Activated CD8-positive, alpha-beta memory T cell treated with anti-CD3 and anti-CD28 coated beads for 36 hours (primary cell): ENCODE measurements at places on chromosomes 4 and X. TPM values are rescaled to one million over a fixed set of nuclear protein-coding genes. Genes with fewer than 3 reads are reported as not detected.

Gene HERC6
- total RNA-seq, result 1.8 TPM

Gene PABPC1L2B
- not detected for total RNA-seq

Gene SLC4A4
- total RNA-seq, result 1.3 TPM

Gene LEF1
- 46.5 TPM for total RNA-seq

Gene SLC2A9
- total RNA-seq, result 1.6 TPM

Gene PGAM4
- total RNA-seq, result 1.5 TPM

Gene PTTG2
- 0.32 TPM for total RNA-seq

Gene ADH1B
- total RNA-seq, result not detected

Gene POF1B
- total RNA-seq, result not detected

Gene ODAPH
- total RNA-seq, result not detected

Gene INTS6L
- total RNA-seq, result 19.1 TPM

Gene TMPRSS11A
- not detected for total RNA-seq

Gene SERPINA7
- total RNA-seq, result not detected

Gene SPARCL1
- not detected for total RNA-seq

Gene ZNF718
- 10.4 TPM for total RNA-seq

Gene SMAD1
- 1.1 TPM for total RNA-seq

Gene NXT2
- 13.1 TPM for total RNA-seq

Gene TMEM156
- total RNA-seq, result 9.3 TPM

Gene ERVMER34-1
- total RNA-seq, result 0.13 TPM

Gene MAGEB2
- not detected for total RNA-seq

Gene AREG
- total RNA-seq, result not detected

Gene SHISA3
- total RNA-seq, result 0.17 TPM

Gene PDE6B
- total RNA-seq, result 11.4 TPM

Gene TTC29
- not detected for total RNA-seq

Gene MAGEA4
- not detected for total RNA-seq

Gene RASL11B
- total RNA-seq, result 0.30 TPM

Gene GAGE12J
- total RNA-seq, result not detected

Gene F8
- 10.2 TPM for total RNA-seq

Gene CPZ
- not detected for total RNA-seq

Gene GUCY1A1
- total RNA-seq, result 0.13 TPM

Gene RIPPLY1
- total RNA-seq, result not detected

Gene COL4A6
- not detected for total RNA-seq

Gene POLN
- total RNA-seq, result 2.2 TPM

Gene SMIM10L2A
- 0.61 TPM for total RNA-seq

Gene GPAT3
- total RNA-seq, result 4.1 TPM

Gene NLRP2B
- total RNA-seq, result not detected

Gene EPHA5
- not detected for total RNA-seq

Gene TBC1D8B
- total RNA-seq, result 0.99 TPM

Gene FDCSP
- not detected for total RNA-seq

Gene PI4K2B
- total RNA-seq, result 40.0 TPM

Gene INTS12
- total RNA-seq, result 21.3 TPM

Gene SORCS2
- total RNA-seq, result not detected

Gene EXOC1L
- total RNA-seq, result not detected

Gene POU3F4
- not detected for total RNA-seq

Gene GAGE2A
- total RNA-seq, result not detected

Gene LRAT
- total RNA-seq, result not detected

Gene NOX1
- total RNA-seq, result not detected

Gene CLIC2
- total RNA-seq, result 0.32 TPM

Gene RPA4
- total RNA-seq, result 0.48 TPM

Gene NPNT
- total RNA-seq, result not detected

Gene CDKL5
- total RNA-seq, result 1.1 TPM

Gene GJB1
- total RNA-seq, result not detected
